AG10803 (cell line): ENCODE measurements at places on chromosomes 16 and 17.
A peak's percentile ranks its signal among the peaks of the same experiment; 100 is the strongest.

- no peak for DNase-seq
These were observed 27.0 kb downstream of the ABCC12 start for GRCh38 chr16:48128769-48129168.

GRCh38 chr16:15856901-15857698 lies at the start of gene MYH11:
TSS of gene MYH11 (minus strand) at chr16:15857028. CDS start at chr16:15838252, 18,776 bp downstream.
- no peak for DNase-seq

GRCh38 chr17:2263183-2264066 lies 40.2 kb downstream of the SMG6 start:
- DNase-seq, result no peak

DNA sequence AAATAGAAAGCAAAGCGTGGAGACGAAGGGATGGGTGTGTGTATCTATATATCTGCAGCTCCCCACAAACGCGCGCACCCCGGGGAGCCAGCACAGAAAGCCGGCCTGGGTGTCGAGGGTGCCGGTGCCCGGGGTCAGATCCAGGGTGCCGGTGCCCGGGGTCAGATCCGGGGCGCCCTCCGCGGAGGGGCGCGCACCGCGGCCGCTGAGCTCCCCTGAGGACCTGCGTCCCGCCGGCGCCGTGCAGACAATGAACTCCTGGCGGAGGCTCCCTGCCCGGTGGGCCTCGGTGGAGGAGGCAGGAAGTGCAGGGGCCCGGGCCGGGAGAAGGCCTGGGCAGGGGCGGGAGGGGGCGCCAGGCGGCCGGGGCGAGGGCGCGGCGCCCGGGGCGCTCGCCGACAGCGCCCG lies 1.1 kb downstream of the ZNF423 start:
- DNase-seq, result no peak

- no peak for DNase-seq
These were observed 19.0 kb downstream of the TRAF7 start for GRCh38 chr16:2174396-2175131.

DNA sequence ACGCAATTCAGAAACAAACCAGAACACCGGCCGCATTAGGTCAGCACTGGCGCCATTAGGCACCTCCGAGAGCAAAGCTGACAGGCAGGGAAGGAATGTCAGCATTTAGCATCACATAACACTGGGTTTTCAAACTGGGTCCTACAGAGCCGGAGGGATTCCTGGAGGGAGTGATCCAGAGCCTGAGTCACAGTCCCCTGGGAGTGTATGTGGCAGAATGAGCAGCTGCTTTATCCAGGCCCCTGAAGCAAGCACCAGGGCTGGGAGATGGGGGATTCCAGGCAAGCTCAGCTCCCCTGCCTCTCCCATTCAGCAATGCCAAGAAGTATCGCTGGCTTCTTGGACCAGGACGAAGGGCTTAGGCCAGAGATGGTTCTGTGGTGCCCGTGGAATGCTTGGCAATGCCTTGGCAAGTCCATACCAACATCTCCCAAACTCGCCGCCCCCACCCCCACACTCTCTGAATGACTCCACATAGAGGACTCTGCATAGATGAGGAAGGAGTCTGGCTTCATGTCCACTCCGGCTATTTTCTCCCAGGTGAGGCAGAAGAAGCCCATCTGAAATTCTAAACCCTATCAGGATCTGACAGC lies 20.4 kb downstream of the GAS7 start:
- peak; percentile 91 for DNase-seq
